ENCODE measurements at places on chromosomes 6 and 20.

DNA sequence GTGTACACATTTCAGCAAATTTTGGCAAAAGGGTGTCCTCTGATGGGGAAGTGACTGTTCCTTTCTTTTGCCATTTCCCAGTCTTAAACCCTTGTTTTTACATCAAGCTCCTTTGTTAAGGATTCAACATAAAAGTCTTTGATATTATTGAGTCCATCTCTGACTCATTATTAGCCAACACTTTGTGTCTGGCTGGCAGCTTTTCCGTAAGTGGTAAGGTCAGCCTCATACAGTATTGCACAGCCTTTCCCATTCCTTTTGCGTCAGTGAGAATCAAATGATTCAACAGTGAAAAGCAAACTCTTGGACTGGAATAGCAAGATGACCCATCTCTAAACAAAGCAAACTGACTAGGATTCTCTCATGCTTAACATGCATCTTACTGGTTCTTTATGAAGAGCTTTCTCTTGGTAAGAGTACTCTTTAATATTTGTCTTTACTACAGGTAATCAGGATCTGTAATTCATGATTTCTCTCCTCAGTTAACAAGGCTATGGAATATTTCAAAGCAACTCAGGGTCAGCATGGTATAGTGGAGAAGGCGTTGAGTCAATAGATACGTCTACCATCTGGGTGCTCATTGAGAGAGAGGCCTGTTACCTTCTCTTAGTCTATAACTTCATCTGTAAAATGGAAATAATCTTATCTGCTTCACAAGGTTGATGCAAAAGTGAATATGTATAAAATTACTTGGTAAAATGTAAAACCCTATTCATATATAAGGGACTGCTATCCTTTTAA, 183.6 kb downstream of the PRL start:
- no peak for DNase-seq

GRCh38 chr20:6122873-6123648, at the start of gene FERMT1:
Gene FERMT1 (minus strand): TSS chr20:6123030. CDS start chr20:6119554, 3,476 bp downstream.
- no peak for DNase-seq

DNA sequence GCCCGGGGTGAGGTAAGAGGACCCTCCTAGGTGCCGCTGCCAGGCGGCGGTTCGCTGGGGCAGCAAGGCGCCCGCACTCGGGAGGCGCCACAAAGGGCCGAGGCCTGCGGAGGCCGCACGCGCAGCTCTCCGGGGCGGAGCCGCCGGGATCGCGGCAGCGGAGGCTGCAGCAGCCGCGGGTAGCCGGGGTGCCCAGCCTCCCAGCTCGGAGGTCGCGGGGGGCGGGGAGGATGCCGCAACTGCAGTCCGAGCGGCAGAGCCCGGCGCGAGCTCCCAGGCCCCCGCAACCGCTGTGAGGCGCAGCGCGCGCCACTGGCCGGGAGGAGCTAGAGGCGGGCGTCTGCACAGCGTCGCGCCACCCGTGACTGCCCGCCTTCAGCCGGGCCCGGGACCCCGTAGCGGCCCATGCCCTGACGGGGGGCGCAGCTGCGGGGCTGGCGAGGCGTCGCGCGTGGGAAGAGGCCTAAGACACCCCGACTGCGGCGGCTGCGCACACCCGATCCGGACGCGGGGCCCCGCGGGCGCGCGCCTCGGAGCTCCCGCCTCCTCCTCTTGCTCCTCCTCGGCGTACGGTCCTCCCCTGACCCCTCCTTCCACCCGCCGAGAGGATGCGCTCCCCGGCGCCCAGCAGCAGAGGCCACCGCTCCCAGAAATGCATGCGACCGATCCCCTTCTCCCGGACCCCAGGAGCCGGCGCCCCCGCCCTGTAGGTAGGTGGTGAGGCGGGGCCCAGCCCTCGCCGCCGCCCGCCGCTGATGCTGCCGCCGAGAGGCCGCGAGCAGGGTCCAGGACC, at the start of gene NCOA7:
Gene NCOA7 (plus strand): TSS at position 603 of the 793 bp plus-strand sequence. CDS start 24,395 bp downstream, outside the sequence.
- peak; percentile 73 for DNase-seq

DNA sequence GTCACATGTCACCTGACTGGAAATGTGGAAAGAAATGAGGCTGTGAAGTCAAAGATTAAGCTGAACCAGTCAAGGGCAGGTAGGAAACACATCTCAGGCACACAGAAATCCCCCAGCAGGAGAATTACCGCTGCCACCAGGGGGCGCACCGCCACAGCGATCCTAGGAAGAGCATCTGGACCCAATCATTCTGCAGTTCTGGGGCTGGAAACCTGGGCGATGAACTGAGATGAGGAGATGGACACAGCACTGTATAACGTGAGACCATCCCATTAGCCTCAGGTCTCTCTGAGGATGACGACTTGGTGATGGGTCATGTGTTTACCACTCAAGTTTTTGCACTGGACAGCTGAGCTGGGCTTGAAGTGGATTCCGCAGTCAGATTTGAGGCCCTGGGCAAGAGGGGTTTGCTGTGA, 6.5 kb upstream of the SLC24A3 start:
- DNase-seq = no peak

- no peak for DNase-seq
Measured at GRCh38 chr20:36890586-36890985, 14.6 kb downstream of the TLDC2 start.

DNA sequence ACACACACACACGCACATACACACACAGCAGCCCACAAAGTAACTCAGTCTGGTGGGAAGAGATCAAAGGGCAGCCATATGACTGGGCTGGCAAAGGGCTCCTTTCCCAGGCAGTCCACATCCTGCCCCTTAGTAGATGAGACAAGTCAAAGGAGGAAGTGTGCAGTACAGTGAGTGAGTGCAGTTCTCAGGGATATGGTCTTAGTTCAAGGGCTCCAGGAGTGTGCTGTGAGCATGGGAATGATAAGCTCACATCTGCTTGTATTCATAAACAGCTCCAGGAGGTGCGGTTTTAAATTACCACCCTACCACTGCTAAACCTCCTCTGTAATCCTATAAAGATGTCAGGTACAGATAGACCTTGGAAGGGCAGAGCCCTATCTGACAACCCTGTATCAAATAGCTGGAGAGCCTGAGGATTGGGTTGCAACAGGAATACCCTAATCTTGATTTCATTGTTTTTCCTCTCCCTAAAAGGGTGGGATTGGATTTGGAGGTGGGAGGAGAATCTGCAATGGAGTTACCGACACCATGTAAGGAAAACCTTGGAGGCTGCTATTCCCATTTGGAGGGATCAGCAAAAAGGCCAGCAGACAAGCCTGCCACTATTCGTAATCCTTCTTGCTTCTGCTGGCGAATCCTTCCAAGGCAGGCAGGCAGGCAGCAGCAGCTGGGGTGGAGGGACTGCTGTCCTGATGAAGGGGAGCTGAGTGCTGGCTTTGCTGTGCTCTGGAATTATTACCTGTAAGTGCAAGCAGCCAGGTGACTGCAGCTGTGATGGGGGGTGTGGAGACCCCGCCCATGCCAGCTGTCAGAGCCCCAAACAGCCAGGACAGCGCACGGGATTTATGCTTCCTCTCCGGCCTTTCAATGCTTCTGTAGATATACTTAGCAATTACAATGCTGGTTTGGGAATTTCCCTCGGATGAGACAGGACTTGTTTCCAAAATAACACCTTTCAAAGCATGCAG, 342.7 kb downstream of the PRL start:
- no peak for DNase-seq

DNA sequence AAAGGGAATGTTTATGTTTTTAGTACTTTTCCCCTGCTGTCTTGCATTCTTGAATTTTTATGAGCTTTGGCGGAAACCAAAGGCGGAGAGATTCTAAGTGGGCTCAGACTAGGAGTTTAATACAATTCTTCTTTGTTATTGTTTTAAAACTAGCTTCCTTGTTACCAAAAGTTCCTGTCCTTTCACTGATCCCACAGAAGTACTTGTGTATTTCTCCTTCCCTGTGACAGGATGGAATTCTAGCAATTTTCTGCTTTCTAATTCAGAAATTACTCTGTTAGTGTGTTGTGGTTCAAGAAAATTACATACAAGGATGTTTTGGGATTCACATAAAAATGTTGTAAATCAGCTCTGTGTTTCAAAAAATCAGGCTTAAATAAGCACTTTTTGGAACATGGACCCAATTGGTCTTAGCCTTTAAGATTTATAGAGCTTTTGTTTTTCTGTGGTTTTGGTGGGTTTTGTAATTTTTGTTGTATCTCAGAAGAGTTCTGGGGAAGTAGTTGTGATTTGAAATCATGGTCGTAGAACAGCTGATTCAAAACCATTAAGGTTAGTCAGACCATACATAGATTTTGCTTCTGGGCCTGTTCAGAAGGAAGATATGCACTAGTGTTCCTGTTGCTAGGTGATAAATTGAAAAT, 17.6 kb upstream of the CTAGE9 start:
- DNase-seq = no peak

- DNase-seq = no peak
Measured at GRCh38 chr6:117423754-117424153, 2.0 kb downstream of the ROS1 start.

GRCh38 chr6:133555685-133556084, 314.5 kb downstream of the EYA4 start:
- DNase-seq = no peak

- no peak for DNase-seq
Measured at GRCh38 chr6:142803032-142803431, 141.9 kb downstream of the HIVEP2 start.

GRCh38 chr6:159689001-159689400, 4.0 kb downstream of the SOD2 start:
- no peak for DNase-seq
